ENCODE measurements at places on chromosomes 5 and 9. TPM values are rescaled to one million over a fixed set of nuclear protein-coding genes. Genes with fewer than 3 reads are reported as not detected.
A peak's percentile ranks its signal among the peaks of the same experiment; 100 is the strongest.

- DNase-seq: no peak
Observed at GRCh38 chr5:163165277-163165676, 272.1 kb upstream of the CCNG1 start.

The PCDHAC2 gene
- 6.4 TPM for polyA plus RNA-seq

The SLC9A3 gene
- 5.4 TPM for polyA plus RNA-seq

DNA sequence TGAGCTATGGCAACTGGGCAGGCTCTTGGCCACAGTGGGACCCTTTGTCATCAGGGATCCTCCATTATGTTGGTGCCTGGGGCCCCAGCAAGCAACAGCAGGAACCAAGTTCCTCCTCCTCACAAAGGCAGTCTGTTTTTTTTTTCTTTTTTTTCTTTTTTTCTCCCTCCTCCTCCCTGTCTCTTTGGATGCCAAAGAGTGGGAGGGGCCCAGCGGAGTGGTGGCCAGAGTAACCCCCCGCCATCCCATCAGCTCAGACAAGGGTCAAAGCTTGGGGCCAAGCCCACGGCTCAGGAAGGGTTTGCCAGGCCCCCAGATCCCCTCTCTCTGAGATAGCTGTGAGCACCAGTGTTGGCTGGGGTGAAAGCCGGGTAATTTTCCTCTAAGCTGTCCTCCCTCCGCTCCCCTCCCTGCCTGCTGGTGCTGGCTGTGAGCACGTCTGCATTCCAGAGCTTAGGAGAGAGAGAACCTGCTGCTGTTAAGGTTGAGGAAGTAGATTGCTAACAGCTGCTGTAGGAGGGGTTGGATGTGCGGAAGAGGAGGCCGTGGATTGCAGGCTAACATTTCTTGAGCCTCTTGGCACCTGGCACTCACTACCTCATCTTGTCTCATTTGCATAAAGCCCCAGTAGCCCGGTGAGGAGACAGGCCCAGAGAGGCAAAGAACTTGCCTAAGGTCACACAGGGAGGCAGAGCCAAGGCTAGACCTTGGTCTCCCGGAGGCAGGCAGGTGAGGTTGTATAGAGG is 21.2 kb downstream of the GSN start:
- peak; percentile 87 for DNase-seq

DNA sequence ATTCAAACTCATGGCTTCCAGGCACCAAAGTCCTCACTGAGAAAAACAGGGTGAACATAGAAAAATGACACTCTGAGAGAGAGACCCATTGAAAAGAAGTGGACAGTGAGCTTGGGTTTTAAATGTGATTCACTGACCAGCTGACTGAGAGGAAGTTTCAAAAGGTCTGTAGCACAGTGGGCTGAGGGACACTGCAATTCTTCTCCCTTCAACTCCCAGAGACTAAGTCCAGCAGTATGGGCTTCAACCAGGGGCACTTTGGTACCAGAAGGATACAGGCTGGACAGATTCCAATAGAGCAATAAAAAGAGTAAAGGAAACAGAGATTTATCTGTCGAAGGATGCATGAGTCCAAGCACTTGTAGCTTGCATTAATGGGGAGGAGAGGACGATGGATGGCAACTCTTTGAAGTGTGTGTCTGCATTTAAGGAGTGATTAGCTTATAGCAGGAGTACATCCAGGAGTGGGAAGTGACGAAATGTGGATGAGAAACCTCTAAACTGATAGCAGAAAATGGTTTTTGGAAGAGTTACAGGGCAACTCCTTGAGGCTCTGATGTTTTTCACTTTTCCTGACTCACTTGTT is 117.0 kb upstream of the ANKRD55 start:
- DNase-seq: no peak

GRCh38 chr9:16217943-16218701 is 652.3 kb downstream of the BNC2 start:
- DNase-seq: no peak

The TMEM8B gene
- polyA plus RNA-seq: 13.4 TPM

DNA sequence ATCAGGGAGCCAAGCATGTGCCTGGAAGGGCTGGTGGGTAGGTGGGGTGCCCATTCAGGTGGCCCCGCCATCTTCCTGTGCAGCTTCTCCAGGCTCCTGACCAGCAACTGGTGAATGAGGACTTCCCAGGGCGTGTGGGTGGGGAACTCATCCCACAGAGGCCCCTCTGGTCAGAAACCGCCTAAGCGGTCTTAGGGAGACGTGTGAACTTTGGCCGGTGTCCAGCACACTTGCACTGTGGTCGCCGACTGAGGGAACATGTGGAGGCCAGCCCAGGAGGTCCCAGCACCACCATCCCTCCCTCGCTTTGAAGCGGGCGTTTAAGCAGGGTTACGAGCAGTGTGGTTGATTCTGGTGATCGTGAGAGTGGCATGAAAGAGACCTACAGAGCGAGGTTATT is 77.8 kb downstream of the MVB12B start:
- DNase-seq: no peak

DNA sequence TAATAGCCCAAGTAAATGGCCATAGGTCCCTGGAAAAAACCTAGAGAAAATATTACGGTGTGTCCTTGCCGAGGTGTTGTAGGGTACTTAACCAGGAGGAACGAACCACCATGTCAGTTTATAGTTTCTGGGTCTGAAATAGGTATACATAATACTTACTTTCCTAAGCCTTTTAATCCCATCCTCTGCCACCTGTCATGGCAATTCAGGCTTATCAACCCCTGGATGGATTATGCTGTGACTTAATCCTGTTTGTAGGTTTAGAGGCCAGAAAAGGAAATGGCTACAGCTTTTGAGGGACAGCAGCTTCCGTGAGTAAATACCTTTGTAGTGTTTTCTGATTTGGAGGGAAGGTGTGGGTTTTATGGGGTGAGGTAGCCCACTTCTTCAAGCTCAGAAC is 89.1 kb upstream of the PTPRD start:
- DNase-seq: no peak

GRCh38 chr5:112738191-112738560 is 491 bp downstream of the APC start:
- no peak for DNase-seq

The CAMSAP1 gene
- polyA plus RNA-seq: 5.0 TPM

DNA sequence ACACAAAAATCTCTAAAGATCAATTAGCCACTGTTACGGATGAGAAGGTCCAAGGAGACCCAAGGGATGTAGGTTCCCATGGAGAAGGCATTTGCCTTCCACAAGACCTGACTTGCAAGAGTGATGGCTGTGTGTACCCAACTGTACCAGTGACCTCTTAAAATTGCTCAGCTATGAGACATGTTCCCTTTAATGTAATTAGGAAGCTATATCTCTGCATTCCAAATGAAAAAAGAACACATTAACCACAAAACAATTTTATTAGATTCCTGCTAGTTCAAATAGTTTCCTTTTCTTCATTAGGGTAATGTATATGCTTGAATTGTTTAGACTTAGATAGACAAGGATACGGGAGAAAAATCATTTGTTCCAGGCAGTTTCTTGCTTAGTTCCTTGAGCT is 3.3 kb downstream of the OR2Y1 start:
- DNase-seq: no peak

GRCh38 chr9:22722492-22722891 is 275.9 kb downstream of the DMRTA1 start:
- no peak for DNase-seq

The TRIM36 gene
- polyA plus RNA-seq: 1.3 TPM

The PCDHA4 gene
- 9.1 TPM for polyA plus RNA-seq

GRCh38 chr5:139642213-139642612 is 5.9 kb upstream of the CXXC5 start:
- DNase-seq: peak; percentile 4

GRCh38 chr5:124980163-124980941 is 233.9 kb upstream of the ZNF608 start:
- DNase-seq: no peak

The AFAP1L1 gene
- 1.8 TPM for polyA plus RNA-seq

The SHC3 gene
- polyA plus RNA-seq: 1.5 TPM

The CTXN3 gene
- not detected for polyA plus RNA-seq

DNA sequence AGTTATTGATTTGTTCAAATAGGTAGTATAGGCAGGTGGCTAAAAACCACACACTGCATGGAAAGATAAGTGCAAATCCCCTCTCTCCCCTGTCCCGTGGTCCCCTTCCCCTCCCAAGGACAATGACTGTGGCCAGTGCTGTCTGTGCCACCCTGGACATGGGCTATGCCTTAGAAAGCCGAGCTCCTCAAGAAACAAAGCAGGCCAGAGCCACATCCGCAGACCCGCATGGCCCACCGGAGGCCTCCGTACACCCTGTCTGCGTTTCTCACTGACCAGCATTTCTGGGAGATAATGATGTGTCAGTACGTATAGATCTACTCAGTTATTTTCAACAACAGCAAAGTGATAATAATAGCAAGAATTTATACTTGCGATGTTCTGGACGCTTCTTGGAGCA is 16.3 kb downstream of the TSPAN17 start:
- no peak for DNase-seq

GRCh38 chr9:83554278-83554677 is 16.1 kb upstream of the FRMD3 start:
- DNase-seq: no peak

DNA sequence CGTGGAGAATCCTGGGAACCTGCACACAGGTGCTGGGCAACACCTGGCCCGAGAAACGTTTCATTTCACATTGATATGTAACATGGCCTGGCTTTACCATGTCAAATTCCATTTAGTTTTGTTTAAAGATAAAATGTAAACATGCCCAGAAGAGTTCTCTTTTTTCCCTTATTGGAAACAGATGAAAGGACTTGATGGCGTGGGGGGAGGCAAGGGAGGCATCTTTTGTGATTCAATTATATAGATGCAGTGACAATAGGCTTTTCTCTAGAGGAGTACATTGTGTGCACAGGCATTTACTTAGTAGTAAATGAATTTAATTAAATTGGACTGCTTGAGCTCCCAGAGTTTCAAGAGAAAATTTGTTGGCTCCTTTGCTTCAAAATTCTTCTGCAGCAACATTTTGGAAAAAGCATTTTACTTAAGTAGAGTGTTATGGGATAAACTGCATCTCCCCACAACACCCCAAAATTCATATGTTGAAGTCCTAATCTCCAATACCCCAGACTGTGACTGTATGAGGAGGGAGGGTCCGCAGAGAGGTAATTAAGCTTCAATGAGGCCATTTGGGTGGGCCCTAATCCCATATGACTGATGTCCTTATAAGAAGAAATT is 254.3 kb upstream of the NFIL3 start:
- no peak for DNase-seq

The PKD2L2 gene
- polyA plus RNA-seq: 0.11 TPM

- no peak for DNase-seq
Observed at GRCh38 chr9:28443461-28443860, 870.2 kb upstream of the C9orf72 start.

The NUTM2F gene
- polyA plus RNA-seq: 0.29 TPM

- DNase-seq: no peak
Observed at GRCh38 chr9:120161776-120162175, 418.2 kb downstream of the CDK5RAP2 start.

GRCh38 chr5:43401827-43402226 is 10.4 kb downstream of the CCL28 start:
- peak; percentile 36 for DNase-seq

The ST8SIA4 gene
- 3.1 TPM for polyA plus RNA-seq

GRCh38 chr9:93121316-93122241 is 12.5 kb downstream of the NINJ1 start:
- no peak for DNase-seq
